Left ventricle myocardium inferior (tissue), 1 donor: ENCODE measurements at places on chromosomes 5 and 9. TPM values are rescaled to one million over a fixed set of nuclear protein-coding genes. Genes with fewer than 3 reads are reported as not detected.

GRCh38 chr5:43099640-43100039 lies 21.1 kb upstream of the ZNF131 start:
- DNase-seq: no peak

- DNase-seq: no peak
These were observed 14.7 kb upstream of the ADAMTS19 start for GRCh38 chr5:129445379-129445778.

SPTLC1 gene
- 21.9 TPM for total RNA-seq

GRCh38 chr5:560792-561166 lies 36.5 kb upstream of the SLC9A3 start:
- DNase-seq: no peak

CAMK2A gene
- total RNA-seq: 19.4 TPM

DNA sequence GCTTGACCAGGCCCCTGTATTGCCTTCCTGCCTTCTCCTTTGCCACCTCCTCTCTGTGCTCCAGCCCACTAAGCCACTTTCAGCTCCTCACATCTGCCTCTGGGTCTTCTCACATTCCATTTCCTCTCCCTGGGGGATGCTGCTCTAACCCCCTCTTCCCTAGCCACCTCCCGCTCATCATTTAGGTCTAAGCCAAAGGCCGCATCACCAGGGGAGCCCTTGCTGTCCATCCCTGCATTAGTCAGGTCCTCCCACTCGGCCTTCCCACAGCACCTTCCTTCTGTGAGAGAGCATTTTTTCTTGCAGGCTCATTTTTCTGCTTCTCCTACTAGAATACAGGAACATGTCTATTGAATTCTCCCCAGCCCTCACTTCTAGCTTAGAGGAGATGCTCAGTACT lies 72.6 kb upstream of the GALNT10 start:
- DNase-seq: no peak

- DNase-seq: no peak
These were observed 68.1 kb downstream of the ARHGEF28 start for GRCh38 chr5:73694089-73694488.

GRCh38 chr9:107112707-107113243 lies 170.3 kb upstream of the RAD23B start:
- DNase-seq: no peak

TMEM252 gene
- total RNA-seq: not detected

SMIM15 gene
- 23.3 TPM for total RNA-seq

- no peak for DNase-seq
These were observed 144.1 kb upstream of the IER5L start for GRCh38 chr9:129322022-129322621.

VCAN gene
- 25.2 TPM for total RNA-seq

- no peak for DNase-seq
These were observed 138.7 kb downstream of the ZNF354C start for GRCh38 chr5:179198825-179199224.

GRCh38 chr5:181281077-181281983 lies 20.4 kb upstream of the TRIM52 start:
- DNase-seq: no peak

DNA sequence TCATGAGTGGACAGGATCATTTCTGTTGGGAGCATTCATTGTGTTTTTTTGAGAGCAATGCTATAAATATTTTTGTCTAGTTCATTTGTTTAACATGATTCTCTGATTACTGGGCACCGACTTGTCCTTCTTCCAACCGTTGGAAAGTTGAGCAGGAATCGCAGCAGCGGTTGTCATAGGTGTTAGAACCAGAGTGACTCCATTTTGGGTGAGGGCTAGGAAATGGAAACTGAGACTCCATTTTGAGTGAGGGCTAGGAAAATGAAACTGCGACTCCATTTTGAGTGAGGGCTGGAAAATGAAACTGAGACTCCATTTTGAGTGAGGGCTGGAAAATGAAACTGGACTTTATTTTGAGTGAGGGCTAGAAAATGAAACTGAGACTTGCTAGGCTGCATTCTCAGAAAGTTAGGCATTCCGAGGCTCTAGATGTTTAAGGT lies 100.6 kb downstream of the ICE1 start:
- no peak for DNase-seq

- DNase-seq: no peak
These were observed 55.7 kb upstream of the FAM120AOS start for GRCh38 chr9:93509084-93509483.
